ENCODE measurements at places on chromosomes 3 and 15. TPM values are rescaled to one million over a fixed set of nuclear protein-coding genes. Genes with fewer than 3 reads are reported as not detected.

DNA sequence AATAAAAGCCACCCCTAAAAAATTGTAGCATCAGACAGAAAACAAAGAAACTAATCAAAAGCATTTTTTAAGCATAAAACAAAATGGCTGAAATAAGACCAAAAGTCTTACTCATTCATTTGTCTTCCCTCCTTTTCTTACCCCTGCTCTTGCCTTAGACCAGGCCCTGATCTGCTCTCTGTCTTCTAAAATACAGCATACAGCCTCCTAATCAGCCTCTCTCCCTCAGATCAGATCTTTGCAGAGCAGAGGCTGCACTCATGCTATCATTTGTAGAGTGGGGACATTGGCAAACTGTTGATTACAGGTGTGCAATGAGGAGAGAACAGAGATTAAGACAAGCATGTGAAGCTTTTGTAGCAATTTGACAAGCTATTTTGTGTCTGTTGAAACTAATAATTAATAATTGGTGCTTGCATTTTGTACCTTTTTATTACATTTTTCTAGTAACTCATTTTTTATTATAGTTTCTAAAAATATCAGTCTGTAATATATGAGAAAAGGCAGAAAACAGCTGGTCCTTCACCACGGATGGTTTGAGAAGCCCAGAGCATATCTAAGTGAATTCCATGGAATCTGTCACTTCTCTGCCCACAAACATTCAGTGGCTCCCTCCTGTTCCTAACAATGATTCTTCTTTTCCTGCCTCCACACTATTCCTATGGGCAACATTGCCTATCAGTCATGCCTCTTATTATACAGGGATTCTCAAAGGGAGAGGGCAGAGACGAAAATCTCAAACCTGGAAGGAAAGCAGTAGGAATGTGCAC, 286.2 kb upstream of the STT3B start:
- DNase-seq, result no peak
- H3K27me3 ChIP-seq, result no peaks in the 10 kb centered on the region
- no peak overlapping the region for H3K4me3 ChIP-seq
- peaks cover 4% of the 10 kb centered on the region for H3K36me3 ChIP-seq

DNA sequence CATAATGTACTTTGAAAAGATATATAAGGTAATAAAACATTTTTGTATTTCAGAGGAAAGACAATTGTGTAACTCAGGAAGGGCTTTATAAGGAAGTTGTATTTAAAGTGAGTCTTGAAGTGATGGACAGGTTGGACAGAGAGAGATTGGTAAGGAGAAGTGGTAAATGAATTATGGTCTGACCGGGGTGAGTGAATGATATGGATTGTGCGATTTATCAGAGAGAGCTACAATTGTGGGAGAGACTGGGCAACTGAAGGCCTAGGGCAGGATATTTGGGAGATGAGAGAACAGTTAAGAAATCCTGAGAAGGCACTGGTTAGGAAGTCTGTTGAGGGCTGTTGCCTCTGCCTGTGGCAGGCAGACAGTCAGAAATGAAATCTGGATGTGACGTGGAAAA, 14.8 kb downstream of the IL1RAP start:
- no peaks in the 10 kb centered on the region for H3K4me1 ChIP-seq
- no peak overlapping the region for H3K27ac ChIP-seq
- H3K4me3 ChIP-seq, result no peak overlapping the region
- peaks cover 11% of the 10 kb centered on the region for H3K36me3 ChIP-seq
- DNase-seq, result no peak

DNA sequence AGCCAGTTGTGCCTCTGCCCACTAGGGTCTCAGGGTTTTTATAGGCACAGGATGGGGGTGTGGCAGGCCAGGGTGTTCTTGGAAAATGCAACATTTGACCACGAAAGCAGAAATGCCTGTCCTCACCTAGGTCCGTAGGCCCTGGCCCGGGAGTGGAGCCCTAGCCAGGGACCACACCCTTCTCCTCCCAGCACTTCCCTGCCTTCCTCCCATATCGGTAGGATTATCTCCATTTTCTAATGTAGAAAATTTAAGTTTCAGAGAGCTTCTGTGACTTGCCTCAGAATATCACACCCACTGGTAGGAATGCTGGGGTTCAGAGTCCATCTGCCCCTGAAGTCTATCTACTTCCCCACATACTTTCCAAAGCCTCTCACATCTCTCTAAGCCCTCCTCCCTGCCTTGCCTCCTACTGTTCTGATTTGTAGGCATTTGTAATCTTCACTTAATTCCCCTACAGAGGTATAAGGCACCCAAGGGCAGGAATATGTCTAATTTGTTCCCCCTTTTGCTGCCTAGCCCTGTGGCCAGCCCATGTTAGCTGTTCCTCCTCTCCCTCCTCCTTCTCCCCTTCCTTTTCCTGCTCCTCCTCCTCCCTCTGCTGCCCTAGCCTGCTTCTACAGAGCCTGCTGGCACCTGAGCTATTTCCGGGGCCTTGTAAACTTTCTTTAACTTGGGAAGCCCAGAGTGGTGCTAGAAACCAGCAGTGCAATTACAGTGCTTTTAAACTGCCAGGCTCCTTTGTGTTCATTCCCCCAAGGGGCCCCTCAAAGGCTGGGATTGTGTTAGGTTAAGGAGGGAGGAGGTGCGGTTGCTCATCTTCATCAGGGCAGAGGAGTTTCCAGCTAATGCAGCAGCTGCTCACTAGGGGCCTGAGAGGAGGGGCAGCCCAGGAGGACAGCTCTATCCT, 71.1 kb downstream of the MRPL46 start:
- no peak for DNase-seq
- no peak overlapping the region for H3K27ac ChIP-seq
- no peaks in the 10 kb centered on the region for H3K4me1 ChIP-seq
- H3K4me3 ChIP-seq, result no peak overlapping the region

LOXL1 gene
- total RNA-seq, result 3.5 TPM

Measured in activated CD4-positive, alpha-beta T cell treated with anti-CD3 and anti-CD28 coated beads, Interleukin-2, amount 10 ng/mL, durations not matched to agents 7 days and 5 days (primary cell).